ENCODE measurements at places on chromosomes 3 and 15.

- DNase-seq, result no peak
Observed at GRCh38 chr3:188176476-188176875, 22.5 kb downstream of the LPP start.

DNA sequence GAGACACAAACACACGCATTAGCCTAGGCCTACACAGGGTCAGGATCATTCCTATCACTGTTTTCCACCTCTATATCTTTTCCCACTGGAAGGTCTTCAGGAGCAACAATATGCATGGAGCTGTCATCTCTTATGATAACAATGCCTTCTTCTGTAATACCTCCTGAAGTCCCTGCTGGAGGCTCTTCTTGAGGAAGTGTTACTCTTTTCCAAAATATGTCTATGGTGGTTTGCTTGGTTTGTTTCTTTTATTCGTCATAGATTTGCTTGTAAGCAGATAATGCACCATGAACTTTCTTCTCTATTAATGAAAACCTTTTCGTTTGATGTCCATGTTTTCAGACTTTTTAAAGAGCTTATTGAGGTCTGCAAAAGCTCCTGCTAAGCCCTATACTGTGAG, 109.3 kb downstream of the GMPS start:
- DNase-seq, result peak; percentile 39

DNA sequence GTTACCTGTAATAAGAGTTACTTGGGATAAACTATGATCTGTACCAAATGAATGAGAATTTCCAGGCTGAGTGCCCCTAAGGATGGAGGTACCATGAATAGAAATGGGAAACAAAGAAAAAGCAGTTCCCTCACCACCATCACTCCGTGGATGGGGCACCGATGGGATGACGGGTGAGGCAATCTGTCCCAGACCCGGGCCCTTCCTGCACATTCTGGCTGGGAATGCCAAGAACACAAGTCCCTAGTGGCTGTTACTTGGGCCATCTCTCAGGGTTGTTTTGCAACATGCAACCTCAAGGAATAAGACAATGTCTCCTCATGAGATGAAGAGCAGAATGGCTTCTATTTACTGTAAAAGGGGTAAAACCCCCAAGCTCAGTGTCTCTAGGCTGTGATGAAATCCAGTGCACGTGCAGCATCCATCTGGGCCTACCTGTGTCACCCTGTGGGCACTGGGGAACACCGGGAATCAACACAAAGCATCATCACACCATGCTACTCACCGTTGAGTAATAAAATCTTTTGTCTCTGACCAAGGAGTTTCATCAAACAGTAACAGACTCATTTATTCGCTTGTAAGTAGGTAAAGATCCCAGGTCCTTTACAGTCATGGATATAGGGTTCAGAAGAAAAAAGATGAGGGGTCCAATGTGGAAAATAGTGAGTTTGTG, 22.3 kb downstream of the GNB4 start:
- DNase-seq, result no peak

GRCh38 chr15:65903296-65904073, 34.2 kb downstream of the RAB11A start:
- DNase-seq, result no peak

DNA sequence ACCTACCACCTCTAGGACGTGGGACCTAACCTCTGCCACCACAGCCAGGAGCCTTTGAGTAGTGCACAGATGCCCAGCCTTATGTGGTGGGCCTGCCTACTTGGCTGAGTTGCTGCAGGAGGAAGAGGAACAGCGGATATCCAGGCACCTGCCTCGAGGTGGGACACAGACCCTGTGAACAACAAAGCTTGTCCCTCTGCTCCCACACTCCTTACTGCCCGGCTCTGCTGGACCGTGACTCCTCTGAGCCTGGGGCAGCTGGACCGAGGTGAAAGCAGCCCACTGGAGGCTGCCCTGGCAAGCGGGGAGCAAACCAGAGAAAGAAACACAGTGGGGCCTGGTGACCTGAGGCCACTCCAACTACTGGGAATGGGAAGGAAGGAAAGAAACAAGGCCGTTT, 97.8 kb downstream of the SEC22A start:
- no peak for DNase-seq

DNA sequence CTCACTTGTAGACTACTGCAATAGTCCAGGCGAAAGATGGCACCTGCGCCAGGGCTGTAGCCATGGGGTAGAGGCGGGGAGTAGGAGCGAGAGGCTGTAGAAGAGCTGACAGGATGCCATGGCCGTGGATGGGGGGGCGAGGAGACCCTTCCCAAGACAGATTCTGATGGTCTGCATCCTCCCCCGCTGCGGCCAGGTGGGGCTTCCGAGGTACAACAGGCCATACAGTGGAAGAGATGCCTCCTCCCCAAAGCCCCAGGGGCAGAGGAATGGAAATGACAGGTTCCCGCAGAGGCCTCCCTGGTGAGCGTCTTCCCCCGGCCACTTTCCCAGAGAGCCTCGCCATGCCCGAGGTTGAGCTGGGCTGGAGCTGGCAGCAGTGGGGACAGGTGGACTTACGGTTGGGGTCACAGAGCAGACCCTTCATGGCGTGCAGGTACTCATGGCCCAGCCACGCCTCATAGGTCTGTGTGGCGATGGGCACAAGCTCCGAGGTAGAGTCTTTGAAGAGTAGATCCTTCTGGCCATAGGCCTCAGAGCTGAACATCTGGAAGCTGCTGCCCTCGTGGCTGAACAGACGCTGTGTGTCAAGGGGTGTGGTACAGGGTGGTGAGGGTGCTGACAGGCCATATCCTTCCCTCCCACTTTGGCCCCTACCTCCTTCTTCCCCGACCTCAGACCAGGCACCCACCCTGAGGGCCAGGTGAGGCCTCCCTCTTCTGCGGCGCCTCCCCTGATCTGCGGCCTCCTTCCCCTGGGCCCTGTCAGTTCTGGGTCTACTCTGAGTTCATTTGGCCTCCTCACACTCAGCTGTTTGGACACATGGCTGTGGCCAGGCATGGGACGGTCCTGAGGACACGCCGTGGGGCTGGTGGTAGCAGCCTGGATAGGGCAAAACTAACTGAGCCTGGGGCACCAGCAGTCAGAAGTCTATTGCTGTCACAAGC, 13.6 kb downstream of the MELTF start:
- DNase-seq, result no peak

GRCh38 chr3:138594150-138594934, at the start of gene CEP70:
Gene CEP70, minus strand, starts transcription at chr3:138594260. Its CDS starts 21,333 bp downstream, at chr3:138572927.
- DNase-seq, result peak; percentile 94

- DNase-seq, result no peak
Observed at GRCh38 chr3:74287557-74287956, 326.9 kb downstream of the CNTN3 start.

DNA sequence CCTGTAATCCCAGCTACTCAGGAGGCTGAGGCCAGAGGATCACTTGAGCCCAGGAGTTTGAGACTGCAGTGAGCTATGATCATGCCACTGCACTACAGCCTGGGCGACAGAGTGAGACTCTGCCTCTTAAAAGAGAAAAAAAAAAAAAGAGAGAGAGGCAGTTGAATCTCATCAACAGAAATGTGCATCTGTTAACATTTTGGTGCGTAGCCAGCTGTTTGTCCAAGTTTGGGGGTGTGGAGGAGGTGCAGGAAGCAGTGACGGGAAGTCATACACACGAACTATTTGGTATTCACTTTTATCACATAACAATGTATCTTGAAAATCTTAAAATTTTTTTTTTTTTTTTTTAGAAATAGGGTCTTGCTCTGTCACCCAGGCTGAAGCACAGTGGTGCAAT, 18.2 kb upstream of the CEMIP start:
- DNase-seq, result no peak

- peak; percentile 6 for DNase-seq
Observed at GRCh38 chr3:50525987-50526386, 22.6 kb upstream of the CACNA2D2 start.

Data from astrocyte of the cerebellum (primary cell).